ENCODE measurements at places on chromosomes 4 and X.

GRCh38 chr4:1029529-1029928 lies 18.1 kb downstream of the FGFRL1 start:
- no peak for DNase-seq

GRCh38 chr4:138097912-138098600 lies 144.1 kb downstream of the SLC7A11 start:
- no peak for DNase-seq

DNA sequence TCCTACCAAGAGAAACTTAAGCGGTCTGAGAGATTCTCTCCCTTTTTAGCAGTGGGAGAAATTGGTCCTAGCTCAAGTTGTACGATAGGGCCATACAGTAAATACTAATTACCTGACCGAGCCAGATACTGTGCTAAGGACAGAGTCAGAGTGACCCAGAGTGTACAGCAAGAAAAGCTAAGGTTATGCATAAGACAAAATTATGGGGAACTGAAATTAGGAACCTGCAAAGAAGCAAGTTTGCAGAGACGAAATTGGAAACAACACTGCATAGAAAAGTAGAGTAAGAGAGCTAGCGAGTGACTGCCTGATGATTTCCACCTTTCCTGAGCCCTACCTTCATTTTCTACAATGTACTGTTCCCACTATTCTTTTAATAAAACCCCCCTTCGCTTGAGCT lies 278.1 kb downstream of the NKX6-1 start:
- DNase-seq = no peak

- no peak for DNase-seq
Measured at GRCh38 chr4:19402581-19403065, 849.1 kb upstream of the SLIT2 start.

DNA sequence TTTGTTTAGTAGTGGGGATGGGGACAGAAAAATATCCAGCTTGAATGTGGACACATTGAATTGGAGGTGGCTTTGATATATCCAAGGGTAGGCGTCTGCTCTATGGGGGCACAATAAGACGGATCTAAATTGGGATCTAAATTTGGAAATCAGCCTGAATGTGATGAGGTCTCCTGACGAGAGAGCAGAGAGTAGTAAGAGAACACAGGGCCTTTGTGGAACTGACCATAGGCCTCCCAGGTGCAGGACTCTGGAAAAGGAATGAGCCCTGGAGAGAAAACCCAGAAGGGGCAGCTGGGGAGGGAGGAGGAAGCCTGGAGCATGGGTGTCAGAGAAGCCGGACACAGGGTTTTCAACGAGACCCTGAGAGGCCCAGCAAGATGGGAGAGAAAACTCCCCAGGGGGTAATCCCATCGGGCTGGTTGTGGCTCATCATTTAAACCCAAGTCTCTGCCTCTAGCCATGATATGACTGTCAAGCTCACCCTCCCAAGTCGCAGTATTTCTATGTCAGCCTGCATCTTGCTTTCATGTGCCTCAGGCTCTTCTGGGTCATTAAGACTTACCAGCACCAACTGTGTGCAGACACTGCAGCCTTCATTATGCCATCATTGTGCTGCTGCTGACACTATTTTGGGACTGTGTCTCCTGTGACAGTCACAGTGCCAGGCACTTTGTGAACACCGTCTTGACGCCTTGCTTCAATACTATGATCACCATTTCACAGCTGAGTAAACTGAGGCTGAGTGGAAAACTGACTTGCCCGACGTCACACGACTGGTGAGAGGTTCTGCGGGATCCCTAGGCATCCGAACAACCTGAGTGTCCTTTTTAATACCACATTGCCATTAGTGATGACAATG lies 57.1 kb downstream of the ANAPC4 start:
- DNase-seq = no peak

GRCh38 chr4:138734746-138735145 lies 280.8 kb upstream of the NOCT start:
- DNase-seq = no peak

- no peak for DNase-seq
Measured at GRCh38 chr4:120617171-120617570, 305.4 kb downstream of the PRDM5 start.

- DNase-seq = no peak
Measured at GRCh38 chr4:168876106-168876505, 133.9 kb downstream of the CBR4 start.

- no peak for DNase-seq
Measured at GRCh38 chrX:129716507-129716906, 22.3 kb upstream of the XPNPEP2 start.

DNA sequence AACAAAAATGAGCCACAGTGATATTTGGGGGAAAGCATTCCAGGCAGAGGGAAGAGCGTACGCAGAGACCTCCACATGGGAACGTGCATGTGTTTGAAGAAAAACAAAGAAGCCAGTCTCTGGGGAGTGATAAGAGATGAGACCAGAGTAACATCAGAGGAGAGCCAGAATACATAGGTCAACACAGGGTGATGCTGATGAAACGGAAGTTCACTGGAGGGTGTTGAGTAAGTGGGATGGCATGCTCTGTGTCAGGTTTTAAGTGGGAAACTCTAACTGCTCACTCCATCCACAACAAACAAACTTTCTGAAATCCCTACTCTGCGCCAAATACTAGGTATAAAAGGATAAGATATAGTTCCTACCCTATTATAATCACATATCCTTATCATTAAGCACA lies 110.0 kb downstream of the ARHGAP6 start:
- DNase-seq = no peak

DNA sequence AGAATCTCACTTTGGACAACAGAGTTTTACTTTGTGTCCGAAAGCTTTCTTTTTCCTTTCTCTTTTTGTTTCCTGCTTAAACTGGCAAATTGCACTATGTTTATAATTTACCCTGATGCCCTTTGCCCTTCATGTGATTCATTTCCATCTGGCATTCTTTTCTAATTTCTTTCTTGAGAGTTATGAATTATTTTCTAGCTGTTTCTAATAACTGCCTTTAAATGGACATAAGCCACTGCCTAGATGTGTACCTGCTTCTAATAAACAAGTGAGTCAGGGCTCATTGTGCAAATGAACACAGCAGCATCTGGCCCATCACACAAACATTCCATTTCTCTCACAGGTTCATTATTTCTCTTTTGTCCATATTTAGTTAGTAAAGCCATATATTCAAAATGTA lies 242.3 kb upstream of the GPRIN3 start:
- no peak for DNase-seq

DNA sequence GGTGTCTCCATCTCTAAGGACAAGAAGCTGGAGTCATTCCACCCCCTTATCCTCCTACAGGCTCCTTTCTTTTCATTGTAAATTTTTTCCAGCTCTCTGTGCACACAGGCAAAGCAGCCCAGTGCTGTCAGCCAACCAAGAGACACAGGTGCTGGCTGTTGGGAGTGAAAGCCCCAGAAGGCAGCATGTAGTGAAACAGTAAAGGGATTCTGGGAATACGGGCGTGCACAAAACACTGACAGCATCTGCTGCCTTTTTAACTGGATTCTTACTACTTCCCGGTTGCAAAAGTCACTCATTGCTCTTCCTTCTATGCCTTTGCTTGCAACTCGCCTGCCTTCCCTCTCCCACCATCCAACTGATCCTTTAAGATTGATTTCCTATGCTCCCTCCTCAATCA lies 208.6 kb upstream of the PRPS2 start:
- DNase-seq = no peak

DNA sequence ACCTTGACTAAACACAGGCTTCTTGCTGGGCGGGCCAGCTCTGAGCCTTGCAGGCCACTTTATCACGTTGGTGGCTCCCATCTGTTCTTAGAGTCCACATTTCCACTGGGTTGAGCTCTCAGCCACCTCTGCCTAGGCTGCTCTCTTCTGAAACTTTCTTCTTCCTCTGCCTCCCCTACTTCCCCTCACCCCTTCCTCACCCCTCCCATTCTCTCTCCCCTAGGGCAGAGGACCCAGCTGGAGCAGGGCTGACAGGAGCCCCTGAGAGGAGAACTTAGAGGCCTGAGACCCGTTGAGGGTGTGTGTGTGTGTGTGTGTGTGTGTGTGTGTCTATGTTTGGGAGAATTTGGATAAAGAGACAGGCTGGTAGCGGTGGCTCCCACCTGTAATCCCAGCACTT lies 19.9 kb upstream of the TMSB4X start:
- DNase-seq = no peak

DNA sequence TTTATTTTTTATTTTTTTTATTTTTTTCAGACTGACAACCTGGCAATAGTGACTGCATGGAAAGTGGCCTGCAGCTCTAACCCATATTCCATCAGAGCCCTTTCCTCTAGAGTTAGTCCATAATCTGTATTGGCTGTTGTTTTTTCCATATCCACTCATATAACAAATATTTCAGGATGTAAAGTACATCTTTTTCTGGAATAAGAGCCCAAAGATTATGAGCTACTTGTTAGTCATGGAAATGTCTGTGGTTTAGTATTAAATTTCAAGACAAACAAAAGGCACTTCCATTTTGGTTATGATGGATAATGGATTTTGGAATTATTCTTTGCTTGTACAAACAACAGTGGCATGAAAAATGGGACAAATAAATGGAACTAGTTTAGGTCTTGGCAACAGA lies 296.0 kb upstream of the HS3ST1 start:
- no peak for DNase-seq

GRCh38 chrX:120377179-120377578 lies 15.3 kb downstream of the ATP1B4 start:
- DNase-seq = no peak

Measured in NCI-H1417 treated with DMSO at 0.1 percent for 48 hours (cell line).